ENCODE measurements at places on chromosomes 6 and 20.

GRCh38 chr6:132643547-132643946 is 15.4 kb downstream of the TAAR1 start:
- DNase-seq = no peak

DNA sequence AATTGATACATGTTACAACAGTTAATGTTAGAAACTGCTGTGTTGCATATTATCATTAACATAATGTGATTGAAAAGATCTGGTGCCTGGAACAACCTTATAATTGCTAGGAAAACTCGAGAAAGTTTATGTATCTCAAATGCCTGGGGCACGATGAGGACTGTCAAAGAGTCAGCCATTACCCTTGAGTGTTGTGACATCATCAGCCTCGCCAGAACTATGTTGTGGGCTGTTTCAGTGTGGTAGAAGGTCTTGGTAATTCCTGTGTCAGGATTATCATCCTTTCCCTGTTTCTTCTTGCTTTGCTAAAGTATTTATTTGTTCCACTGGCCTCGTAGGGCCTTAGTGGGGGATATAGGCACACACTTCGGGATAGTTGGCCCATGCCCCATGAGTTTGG is 185.1 kb downstream of the DTNBP1 start:
- DNase-seq = no peak

- no peak for DNase-seq
Observed at GRCh38 chr6:32610682-32611296, 21.1 kb upstream of the HLA-DRB1 start.

DNA sequence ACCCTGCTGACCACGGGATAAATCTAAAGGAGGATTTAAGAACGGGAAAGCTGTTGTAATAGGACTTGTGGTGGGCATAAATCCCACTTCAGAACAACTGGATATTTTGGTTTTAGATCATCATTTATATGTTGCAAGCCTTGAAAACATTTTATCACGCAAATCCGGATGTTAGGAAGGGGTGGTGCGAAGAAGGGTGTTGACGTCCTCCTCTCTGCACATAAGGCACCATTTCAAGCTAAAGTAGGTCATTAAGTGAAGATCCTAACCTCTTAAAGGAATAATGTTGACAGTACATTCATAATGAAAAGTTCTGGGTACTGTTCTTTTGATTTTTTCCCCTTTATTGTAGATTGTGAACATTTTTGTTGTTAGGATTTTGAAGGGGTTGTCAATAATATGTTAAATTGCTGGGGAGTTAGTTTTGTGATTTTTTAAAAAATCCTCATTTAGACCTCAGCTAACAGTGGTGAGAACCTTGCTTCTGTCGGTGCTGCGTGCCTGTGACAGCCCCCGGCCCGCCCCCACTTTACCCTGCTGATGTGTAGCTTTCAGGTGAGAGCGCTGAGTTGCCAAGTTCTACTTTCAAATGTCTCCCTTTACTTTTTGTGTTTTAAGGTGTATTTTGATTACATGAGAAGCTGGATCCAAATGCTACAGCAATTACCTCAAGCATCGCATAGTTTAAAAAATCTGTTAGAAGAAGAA is 88.8 kb downstream of the MAP3K4 start:
- DNase-seq = peak; percentile 81

DNA sequence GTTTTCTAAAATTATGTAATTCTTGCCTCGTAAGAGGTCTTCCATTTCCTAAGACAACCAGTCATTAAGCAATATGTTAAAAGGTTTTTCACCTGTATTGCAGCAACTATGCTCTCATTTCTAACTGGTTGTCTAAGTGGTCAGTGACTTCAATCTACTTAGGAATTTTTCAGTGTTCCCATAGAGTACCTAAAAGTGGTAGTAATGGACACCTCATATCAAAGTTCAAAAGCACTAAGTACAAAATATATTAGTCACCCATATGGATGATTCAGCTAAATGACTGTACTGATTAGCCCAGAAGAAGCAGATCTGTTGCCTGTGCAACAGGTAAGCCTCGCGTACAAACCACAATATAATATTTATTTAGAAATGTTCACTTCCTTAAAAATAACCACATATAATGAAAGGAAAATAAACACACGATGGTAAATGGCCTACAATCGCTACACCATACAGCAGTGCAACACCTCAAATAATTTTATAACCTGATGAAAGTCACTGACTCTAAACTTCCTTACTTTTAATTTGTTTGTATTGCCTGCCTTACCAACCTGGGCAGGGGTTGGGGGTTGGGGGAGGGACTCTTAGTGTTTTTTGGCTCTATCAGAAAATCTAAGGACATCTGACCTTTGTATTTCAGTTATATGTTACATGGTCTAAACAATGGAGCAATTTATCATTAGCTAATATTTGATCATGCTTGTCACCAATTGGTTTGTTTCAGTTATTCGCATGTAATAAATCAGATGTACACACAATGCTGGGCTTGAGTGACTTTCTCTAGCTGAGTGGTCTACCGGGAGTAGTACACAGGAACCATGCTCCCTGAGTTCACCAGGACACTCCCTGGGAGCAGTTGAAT is 105.9 kb downstream of the HIVEP2 start:
- peak; percentile 70 for DNase-seq

GRCh38 chr20:64261138-64261537 is 5.6 kb downstream of the PCMTD2 start:
- DNase-seq = peak; percentile 96

DNA sequence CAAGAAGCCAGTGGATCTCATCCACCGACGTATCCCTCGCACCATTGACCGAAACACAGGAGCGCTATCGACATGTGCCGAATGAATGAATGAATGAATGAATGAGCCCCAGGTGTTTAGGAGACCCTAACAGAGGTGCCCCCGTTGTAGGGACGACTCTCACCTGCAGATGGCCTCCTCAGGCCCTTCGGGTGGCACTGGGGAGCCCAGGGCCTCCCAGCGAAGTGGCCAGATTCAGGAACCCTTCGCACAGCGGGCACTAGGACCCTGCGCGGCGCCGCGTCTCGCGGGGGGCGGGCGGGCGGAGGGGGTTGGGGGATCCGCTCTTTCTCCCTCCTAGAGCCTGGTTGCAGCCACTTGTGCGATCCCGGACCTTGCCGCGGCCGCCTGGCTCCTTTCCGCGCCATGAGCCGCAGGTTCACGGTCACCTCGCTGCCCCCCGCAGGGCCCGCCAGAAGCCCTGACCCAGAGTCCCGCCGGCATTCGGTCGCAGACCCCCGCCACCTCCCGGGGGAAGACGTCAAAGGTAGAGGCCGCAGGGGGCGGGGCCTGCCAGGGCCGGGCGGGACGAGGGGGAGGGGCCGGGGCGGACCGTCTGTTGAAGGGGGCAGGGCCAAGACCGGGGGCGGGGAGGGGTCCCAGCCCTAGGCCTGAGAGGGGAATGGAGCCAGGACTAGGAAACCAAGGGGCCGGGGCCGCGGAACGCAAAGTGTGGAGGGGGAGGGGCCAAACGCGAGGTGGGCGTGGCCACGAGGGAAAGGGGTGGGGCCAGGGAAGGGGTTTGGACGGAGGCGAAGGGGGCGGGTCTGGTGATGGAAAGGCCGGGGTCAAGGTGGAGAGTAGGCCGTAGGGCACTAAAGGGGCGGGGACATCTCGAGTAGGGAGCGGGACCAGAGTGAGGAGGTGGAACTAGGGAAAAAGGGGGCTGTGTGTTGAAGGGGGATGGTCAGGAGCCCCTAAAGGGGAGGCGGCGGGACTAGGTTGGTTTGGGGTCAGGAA is 7.4 kb upstream of the SLC12A5 start:
- DNase-seq = peak; percentile 17

GRCh38 chr6:168808232-168808631 is 367.2 kb downstream of the SMOC2 start:
- DNase-seq = no peak

DNA sequence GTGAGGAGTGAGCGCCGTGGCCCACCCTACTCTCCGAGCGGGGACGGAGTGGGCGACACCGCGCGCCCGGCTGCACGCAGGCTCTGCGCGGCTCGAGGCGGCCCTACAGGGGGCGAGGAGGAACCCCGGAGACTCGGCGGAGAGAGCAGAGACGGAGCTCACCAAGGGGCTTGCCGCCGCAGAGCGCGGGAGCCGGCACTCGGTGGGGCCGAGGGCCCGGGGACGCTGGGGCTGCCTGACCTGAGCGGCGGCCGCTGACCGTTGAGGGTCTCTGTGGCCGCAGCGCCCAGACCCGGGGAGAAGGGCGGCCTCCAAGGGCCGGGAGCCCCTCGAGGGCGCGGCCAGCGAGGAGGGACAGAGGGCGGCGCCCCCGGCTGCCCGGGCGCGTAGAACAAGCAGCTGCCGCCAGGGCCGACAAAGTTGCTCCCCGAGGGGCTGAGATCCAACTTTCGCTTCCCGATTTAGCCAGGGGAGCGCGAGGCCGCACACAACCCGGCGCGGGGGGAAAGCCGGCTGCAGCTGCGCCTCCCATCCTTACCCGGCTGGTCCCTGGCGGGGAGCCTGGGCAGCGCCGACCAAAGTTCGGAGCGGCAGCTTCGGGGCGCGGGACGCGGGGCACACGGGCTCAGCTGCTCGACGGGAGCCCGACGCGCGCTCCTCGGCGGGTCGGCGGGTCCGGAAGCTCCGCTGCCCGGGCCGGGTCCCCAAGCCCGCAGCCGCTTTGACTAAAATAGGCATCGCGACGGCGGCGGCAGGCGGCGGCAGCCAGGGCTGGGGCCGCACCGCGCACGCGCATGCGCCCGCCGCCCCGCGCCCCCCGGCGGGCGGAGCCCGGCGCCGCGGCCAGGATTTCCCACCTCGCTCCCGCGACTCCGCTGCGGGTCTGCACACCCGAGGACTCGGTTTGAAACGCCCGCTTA is 43.1 kb downstream of the POPDC3 start:
- DNase-seq = peak; percentile 32

GRCh38 chr6:70673601-70674000 is 5.9 kb downstream of the SMAP1 start:
- peak; percentile 63 for DNase-seq

DNA sequence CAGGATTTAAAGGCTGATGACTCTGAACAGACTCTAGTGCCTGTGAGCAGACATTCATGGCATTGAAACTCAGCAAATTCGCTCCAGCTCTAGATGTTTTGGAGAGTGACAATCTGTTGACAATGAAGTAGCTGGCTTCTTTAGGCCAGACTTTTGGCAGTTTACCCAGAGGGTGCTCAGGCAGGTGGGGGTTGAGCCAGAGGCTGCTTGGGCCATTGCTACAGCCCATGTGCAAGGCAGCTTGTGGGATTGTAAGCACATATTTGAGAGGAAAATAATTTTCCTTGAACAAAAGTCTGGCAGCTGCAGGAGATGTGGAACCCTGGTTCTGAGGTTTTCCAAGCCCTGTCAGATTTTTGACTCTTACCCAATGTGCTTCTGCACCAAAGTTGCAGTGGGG is 311.6 kb downstream of the CDC5L start:
- DNase-seq = peak; percentile 18

DNA sequence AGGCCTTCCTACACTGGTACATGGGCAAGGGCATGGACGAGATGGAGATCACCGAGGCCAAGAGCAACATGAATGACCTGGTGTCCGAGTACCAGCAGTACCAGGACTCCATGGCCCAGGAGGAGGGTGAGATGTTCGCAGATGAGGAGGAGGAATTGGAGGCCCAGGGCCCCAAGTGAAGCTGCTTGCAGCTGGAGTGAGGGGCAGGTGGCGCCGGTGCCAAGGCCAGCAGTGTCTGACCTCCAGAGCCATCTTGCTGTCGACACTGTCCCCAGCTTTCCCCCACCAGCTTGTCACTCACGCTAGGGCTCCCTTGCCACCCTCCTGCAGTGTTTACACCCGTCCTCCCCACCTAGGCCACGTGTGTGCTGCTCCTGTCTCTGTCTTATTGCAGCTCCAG is 12.2 kb downstream of the GABRR2 start:
- no peak for DNase-seq

- no peak for DNase-seq
Observed at GRCh38 chr20:37921341-37921929, 18.5 kb downstream of the VSTM2L start.

GRCh38 chr6:5282191-5282623 is 20.9 kb downstream of the FARS2 start:
- DNase-seq = no peak

DNA sequence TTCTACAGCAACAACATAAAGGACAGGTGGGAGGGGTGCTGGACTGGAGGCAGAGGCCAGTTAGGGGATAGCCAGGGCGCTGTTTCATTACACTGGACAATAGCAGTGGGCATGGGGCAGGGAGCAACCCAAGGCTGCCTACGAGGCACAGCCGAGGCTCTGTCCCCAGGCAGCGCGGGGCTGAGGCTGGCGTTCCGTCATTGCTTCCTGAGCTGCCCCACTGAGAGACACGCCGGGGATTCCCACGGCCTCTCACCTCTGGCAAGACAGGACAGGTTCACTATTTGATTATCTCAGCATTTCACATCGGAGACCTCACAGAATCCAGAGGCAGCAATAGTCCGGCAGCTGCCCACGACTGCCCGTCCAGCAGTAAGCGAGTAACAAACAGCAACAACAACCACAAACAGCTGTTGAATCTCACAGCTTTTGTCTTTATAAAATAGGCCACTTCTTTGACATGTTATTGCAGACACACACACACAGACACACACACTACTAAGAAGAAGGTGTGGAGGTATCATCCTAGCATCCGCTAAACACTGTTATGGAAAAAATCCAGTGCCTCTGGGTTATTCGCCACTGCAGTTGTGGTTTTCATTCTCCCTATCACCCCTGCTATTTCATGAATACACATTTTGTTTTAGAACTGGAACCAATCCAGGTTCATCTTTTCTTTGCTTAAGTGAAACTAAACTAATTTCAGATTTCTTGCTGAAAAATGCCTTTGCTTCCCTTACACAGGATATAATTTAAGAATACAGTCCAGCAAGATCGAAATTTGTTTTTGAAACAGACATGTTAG is 19.5 kb downstream of the KIF25 start:
- DNase-seq = no peak

- no peak for DNase-seq
Observed at GRCh38 chr6:35984701-35985100, 39.7 kb downstream of the SLC26A8 start.
